Hepatocyte (in vitro differentiated cells): ENCODE measurements at places on chromosomes 1 and 21. TPM values are rescaled to one million over a fixed set of nuclear protein-coding genes. Genes with fewer than 3 reads are reported as not detected.

TRMT13 gene
- 13.7 and 18.8 TPM in 2 replicates for total RNA-seq

TRIM46 gene
- total RNA-seq: 1.1 and 1.2 TPM in 2 replicates

CDC7 gene
- total RNA-seq: 5.9 and 8.0 TPM in 2 replicates

SASS6 gene
- 4.5 and 7.5 TPM in 2 replicates for total RNA-seq

DNA sequence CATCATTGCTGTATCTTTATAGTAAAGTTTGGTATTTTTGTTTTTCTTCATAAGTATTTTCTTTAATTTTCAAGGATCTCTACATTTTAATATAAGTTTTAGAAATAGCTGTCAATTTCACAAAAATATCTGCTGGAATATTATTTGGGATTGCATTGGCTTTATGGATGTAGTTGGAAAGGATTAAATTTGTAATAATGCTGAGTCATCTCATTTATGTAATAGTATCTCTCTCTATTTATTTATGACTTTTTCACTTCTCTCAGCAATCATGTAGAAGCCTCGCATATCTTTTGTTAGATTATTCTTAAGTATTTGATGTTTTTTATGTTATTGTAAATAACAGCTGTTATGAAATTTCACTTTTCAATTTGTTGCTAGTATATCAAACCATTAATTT is 223.1 kb upstream of the POGK start:
- no peak overlapping the region for H3K4me3 ChIP-seq
- no peak for DNase-seq
- no peak overlapping the region for H3K27ac ChIP-seq
- no peaks in the 10 kb centered on the region for H3K27me3 ChIP-seq
- no peaks in the 10 kb centered on the region for H3K36me3 ChIP-seq

- no peak overlapping the region for H3K27ac ChIP-seq
- DNase-seq: no peak
- no peaks in the 10 kb centered on the region for H3K27me3 ChIP-seq
- H3K4me3 ChIP-seq: no peak overlapping the region
- no peaks in the 10 kb centered on the region for H3K36me3 ChIP-seq
Measured at GRCh38 chr1:75338616-75339483, 204.7 kb downstream of the LHX8 start.

DNA sequence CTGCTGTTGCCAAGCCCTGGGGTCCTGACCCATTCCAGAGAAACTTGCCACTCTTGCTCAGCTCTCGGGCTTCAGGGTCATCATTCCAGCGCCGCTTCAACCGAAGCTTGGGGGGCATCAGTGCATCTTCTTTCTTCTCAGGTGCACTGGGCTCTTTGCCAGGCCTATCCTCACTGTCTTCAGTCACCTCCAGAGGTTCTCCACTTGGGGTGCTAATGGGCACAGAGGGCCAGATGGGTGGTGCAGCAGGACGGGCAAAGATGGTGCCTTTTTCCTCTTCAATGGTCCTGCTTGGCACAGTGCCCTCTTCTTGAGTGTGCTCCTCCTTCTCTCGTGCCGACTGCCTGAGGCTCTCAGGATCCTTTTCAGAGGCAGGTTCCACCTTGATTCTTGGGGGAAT is 13.3 kb downstream of the ETV3 start:
- H3K36me3 ChIP-seq: no peaks in the 10 kb centered on the region
- no peaks in the 10 kb centered on the region for H3K27me3 ChIP-seq
- no peaks in the 10 kb centered on the region for H3K4me1 ChIP-seq

GRCh38 chr1:90358448-90358847 is 358.7 kb downstream of the BARHL2 start:
- DNase-seq: no peak
- no peak overlapping the region for H3K4me3 ChIP-seq

DNA sequence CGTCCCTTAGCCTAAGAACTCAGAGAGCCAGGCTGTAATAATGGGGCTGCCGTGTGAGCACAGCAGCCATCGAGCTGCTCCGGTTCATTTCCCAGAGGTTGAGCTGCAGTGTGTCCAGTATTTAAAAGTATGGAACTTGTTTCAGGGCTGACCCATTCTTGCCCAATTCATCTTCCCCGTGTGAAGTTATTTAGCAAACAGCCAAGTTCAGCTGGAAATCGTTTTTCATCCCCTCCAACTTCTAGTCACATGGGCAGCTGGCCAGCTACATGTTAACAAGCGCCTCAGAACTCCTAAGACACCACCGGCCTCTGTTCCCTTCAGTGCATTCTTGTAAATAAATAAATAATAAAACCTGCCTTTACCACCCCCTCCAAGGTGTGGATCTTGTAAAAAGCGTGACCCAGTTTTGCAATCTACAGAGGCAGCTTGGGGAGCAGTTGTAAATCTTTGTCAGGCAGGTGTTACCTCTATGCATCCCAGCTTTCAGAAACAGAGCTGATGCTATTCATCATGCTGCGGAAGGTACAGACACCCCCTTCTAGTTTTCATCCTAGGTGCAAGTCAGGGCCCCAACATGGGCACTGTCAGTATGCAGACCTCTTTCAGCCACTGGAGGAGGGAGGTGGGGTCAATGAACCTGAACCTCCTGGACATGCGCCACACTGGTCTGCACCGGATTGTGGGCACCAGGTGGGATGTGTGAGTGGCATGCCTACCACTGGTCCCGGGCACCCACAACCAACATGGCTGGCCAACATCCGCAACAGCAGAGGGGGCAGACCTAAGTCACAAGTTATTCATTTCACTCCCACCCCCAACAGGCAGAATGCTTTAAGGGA is 18.7 kb upstream of the KNCN start:
- no peaks in the 10 kb centered on the region for H3K36me3 ChIP-seq
- H3K27me3 ChIP-seq: no peaks in the 10 kb centered on the region
- no peak for DNase-seq
- H3K27ac ChIP-seq: no peak overlapping the region

DNA sequence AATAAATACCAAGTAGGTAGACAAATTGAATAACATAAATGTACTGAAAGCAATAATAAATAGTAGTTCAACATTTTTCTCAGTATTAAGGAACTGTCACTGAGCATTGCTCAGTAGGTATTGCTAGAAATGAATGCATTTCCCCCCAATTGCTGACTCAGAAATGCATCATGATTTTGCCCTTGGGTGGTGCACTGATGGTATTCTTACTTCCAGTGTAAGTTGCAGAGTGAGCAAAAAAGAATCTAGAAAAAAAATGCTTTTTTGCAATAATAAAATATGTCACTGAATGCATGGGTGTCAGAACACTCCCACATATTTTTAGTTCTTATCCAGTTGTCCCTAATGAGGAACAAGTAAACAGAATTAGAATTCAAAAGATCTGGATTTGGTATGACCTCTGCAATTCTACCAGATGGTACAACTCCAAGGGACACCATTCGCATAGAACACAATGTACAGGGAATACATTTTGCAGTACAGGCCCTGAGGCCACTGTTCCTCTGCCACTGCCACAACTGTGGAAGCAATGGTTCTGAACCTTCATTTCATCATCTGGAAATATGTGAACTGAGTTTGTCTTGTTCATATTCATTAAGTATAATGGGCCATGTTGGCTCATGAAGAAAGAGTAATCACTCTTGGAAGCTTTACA is 78.0 kb downstream of the ATP6V1G3 start:
- H3K36me3 ChIP-seq: no peaks in the 10 kb centered on the region
- DNase-seq: no peak
- H3K4me1 ChIP-seq: no peaks in the 10 kb centered on the region
- H3K4me3 ChIP-seq: no peak overlapping the region
- H3K27me3 ChIP-seq: no peaks in the 10 kb centered on the region

- no peaks in the 10 kb centered on the region for H3K36me3 ChIP-seq
- peaks cover 18% of the 10 kb centered on the region for H3K4me1 ChIP-seq
- peak overlapping the region; percentile 94 for H3K27ac ChIP-seq
- H3K27me3 ChIP-seq: no peaks in the 10 kb centered on the region
Measured at GRCh38 chr1:31645274-31645568, 545 bp upstream of the PEF1 start.

- no peaks in the 10 kb centered on the region for H3K27me3 ChIP-seq
- no peak overlapping the region for H3K4me3 ChIP-seq
- H3K36me3 ChIP-seq: no peaks in the 10 kb centered on the region
Measured at GRCh38 chr1:223849352-223850254, 3.9 kb upstream of the TP53BP2 start.

DNA sequence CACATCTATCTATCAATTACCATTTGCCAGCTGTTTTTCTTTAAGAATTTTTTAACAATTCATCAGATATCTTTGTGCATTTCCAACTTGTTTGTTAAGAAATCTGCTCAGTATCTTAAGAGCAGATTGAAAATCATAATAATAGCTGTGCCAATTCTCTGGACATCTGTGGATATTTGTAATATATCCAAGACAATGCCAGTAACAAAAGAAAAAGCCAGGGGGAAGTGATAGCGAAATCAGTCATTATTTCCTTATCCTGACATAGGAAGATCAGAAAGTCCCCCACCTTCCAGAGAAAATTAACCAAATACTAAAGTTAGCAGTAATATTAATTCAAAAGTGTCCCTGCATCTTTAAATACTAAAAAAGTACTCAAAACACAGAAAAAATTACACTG is 217.1 kb downstream of the RERE start:
- no peak overlapping the region for H3K4me3 ChIP-seq
- DNase-seq: no peak

DNA sequence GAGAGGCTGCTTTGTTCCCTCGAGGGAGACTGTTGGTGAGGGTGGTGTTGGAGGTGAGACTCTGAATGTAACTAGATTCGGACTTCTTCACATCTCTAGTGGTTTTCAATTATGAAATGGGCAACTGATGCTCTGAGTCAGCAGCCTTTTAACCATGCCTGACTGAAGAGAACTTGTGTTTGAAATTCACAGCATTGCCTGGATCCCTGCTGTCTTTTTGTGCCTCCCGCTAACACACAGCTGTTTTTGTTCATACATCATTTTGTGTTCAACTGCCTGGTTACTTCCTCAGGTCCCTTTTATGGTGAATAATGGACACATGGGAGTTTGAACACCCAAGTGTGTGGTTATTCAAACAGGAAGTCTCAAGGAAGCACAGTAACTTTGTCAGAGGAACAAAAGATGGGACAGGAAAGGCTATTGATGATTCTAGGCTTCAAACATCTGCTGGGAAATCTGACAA is 16.8 kb downstream of the LAMC1 start:
- H3K4me3 ChIP-seq: no peak overlapping the region
- peaks cover 43% of the 10 kb centered on the region for H3K4me1 ChIP-seq
- no peaks in the 10 kb centered on the region for H3K27me3 ChIP-seq
- no peak for DNase-seq
- no peaks in the 10 kb centered on the region for H3K36me3 ChIP-seq

GRCh38 chr1:22872981-22873664 is 99.5 kb downstream of the LACTBL1 start:
- no peak overlapping the region for H3K27ac ChIP-seq
- H3K27me3 ChIP-seq: no peaks in the 10 kb centered on the region
- no peak for DNase-seq
- H3K4me3 ChIP-seq: no peak overlapping the region
- H3K4me1 ChIP-seq: peaks cover 3% of the 10 kb centered on the region

GRCh38 chr21:39972976-39973770 is 105.9 kb downstream of the PCP4 start:
- no peak overlapping the region for H3K4me3 ChIP-seq
- H3K36me3 ChIP-seq: no peaks in the 10 kb centered on the region
- H3K27ac ChIP-seq: peak overlapping the region; percentile 70
- peaks cover 18% of the 10 kb centered on the region for H3K4me1 ChIP-seq
- H3K27me3 ChIP-seq: no peaks in the 10 kb centered on the region
- DNase-seq: no peak

DNA sequence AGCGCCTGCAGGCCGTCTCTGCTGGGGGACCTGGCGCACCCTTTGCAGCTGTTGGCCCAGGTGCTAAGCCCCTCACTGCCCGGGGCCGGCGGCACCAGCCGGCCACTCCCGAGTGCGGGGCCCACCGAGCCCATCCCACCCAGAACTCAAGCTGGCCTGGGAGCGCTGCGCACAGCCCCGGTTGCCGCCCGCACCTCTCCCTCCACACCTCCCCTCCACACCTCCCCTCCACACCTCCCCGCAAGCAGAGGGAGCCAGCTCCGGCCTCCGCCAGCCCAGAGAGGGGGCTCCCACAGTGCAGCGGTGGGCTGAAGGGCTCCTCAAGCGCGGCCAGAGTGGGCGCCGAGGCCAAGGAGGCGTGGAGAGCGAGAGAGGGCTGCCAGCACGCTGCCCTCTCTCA is 177.8 kb upstream of the KAZN start:
- H3K27ac ChIP-seq: no peak overlapping the region
- no peaks in the 10 kb centered on the region for H3K4me1 ChIP-seq
- H3K27me3 ChIP-seq: no peaks in the 10 kb centered on the region
- no peak for DNase-seq
- no peaks in the 10 kb centered on the region for H3K36me3 ChIP-seq
